NCI-H187 treated with DMSO at 0.1 percent for 48 hours (cell line): ENCODE measurements at places on chromosomes 7 and 10.
A peak's percentile ranks its signal among the peaks of the same experiment; 100 is the strongest.

DNA sequence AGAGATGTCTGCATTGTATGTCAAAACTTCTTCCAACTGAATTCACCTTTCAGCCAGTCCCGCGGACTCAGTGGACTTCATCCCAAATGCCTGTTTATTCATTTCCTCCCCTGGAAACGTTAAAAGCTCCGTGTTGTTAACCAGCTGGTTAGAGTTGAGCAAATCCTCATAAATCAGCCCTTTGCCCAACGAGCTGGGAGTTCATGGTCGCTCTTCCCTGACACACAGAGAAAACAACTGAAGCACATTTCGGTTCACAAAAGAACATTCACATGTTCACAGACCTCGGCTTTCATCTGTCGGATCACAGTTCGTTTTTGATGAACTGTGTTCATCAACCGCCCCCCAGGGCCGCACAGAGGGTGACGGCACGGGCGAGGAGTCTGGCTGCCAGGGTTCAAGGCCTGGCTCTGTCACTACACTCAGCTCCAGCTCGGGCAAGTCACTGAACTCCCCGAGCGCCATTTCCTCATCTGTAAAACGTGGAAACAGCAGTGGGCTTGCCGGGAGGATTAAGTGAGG lies 62.6 kb downstream of the GLI3 start:
- DNase-seq = no peak

GRCh38 chr7:55369427-55370400 lies 4.6 kb downstream of the LANCL2 start:
- no peak for DNase-seq

- DNase-seq = no peak
These were observed 49.0 kb downstream of the ADD3 start for GRCh38 chr10:110056822-110057221.

- no peak for DNase-seq
These were observed 144.2 kb upstream of the TNRC18 start for GRCh38 chr7:5567790-5568189.

DNA sequence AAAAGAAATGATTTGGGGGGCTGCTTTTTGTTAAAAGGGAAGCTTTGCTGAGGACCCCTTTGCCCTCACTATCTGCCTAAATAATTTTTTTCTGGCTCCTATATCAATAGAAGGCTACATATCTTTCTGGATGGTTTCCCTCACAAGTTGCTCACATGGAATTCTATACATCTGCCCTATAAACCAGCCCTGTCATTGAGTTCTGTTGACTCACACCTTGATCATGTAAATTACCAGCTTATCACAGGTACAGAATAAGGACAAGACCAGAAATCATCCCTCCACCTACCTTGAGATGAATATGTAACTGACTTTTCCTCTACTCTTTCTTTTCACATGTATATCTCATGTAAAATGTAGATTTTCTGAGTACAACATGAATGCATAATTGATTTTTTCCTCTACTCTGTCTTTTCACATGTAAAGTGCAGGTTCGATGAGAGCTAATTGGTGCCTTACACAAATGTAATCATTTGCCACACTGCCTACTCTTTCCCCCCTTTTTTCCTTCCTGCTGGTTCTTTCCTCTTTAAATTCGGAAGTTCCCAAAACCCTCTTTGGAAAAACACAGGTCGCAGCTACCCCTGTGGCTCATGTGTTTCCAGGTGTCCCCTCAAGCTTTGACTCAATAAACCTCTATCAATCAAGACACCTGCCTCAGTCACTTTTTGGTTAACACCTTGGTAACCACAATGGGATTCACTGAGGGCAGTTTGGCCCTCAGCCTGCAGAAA lies 12.5 kb downstream of the CYP3A43 start:
- no peak for DNase-seq

GRCh38 chr7:95798401-95798930 lies 26.1 kb downstream of the DYNC1I1 start:
- DNase-seq = peak; percentile 5

DNA sequence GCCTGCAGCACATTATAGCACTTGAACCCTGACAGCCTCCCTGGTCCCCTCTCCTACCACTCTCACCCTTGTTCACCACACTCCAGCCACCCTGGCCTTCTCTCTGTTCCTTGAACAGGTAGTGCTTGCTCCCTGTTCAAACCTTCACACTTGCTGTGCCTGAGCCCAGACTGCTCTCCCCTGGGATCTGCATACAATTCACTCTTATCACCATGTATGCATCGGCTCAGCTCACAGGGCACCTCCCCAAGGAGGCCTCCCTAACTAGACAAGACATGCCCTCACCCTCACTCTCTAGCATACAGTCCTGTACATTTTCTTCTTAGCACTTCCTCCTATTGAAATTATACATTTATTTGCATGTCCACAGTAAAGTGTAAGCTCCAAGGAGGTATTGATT lies 59.3 kb downstream of the FAM13C start:
- no peak for DNase-seq

DNA sequence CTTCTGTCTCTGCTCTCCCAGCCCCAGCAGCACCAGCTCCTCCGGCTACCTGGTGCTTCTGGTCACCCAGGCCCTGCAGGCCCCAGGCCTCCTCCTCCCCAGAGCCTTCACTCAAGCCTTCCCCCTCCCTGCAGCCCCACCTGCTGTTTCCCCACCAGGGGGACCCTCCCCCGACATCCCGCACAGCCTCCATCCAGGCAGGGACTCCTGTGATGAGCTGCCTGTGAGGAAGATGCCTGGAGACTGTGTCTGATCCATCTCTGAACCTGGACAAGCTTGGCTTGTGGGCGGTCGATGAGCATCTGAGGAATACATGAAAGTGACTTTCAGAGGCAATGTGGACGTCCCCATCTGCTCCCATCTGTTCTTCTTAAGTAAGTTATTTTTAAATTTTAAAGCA lies 45.0 kb downstream of the RAMP3 start:
- DNase-seq = no peak

DNA sequence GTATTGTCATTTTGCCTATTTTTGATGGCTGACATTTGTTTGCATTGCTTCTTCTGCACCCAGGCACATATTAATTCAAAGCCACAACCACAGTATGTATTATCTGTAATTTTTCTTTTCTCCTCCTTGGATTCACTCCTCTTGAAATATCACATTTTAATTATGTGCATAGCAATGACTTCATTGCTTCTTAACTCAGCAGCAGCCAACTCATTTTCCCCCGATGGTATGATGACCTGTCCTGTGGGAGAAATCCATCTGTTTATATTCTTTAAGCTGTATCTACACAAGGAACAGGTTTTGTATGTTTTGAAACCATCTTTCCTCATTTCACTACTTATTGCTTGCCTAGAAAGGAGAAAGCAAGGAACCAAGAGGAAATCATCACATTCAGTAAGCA lies 588.8 kb downstream of the INHBA start:
- DNase-seq = no peak
